Kidney (tissue), 22 donors: ENCODE measurements at places on chromosomes 2 and 18. TPM values are rescaled to one million over a fixed set of nuclear protein-coding genes. Genes with fewer than 3 reads are reported as not detected.

DNA sequence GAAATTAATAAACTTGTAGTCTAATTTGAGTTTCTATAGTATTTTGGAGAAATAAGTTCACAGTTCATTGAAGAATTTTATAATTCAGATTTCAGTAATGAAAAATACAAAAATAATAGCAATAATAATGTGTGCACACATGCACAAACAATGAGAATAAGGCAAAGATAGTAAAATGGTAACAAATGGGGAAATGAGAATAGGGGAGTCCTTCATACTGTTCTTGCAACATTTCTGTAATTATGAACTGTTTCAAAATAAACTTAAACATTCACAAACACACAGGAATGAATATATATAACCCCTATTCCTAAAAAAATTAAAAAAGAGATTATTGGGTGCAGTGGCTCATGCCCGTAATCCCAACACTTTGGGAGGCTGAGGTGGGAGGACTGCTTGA, 63.9 kb downstream of the SPRED2 start:
- no peak for DNase-seq

GRCh38 chr18:77069931-77070330, 62.7 kb downstream of the MBP start:
- no peak for DNase-seq

- DNase-seq = no peak
Measured at GRCh38 chr18:12895014-12895413, 11.0 kb upstream of the PTPN2 start.

DNA sequence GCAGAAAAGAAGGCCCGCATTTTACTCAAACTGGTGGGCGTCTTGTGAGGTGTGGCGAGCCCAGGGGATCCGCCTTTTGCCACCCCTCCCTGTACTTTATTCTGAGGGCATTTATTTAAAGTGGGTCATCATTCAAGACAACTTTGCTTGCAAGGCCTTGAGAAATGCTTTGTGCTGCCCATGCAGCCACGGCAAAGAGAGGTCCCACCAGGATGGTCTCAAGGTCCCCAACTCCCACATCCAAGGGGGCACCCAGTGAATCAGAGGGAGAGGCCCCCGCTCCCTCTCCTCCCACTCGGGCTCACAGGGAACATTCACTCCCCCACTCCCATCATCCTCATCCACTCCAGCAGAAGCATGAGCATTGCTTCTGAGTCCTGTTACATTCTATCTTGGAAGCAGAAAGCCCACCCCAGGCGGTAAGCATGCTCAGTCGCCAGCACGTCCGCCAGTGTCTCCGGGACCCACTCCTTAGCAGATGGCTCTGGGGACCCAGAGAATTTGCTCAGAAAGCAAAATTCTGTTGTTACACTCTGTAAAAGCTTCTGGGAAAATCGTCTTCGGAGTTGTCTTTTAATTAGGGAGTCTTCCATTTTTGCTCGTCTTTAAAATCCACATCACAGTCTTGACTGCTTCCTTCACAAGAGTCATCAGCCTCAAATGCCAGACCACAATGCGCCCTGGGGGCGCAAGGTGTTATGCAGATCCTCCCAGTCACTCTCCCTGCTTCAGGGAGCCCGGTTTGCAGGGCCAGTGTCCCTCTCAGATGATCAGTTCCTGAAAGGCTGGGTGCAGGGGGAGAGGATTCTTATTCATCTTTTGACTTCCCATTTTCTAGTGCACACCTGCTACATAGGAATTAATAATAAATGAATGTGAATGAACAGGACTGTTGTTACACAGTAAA, 99.4 kb upstream of the NCK2 start:
- DNase-seq = no peak

DNA sequence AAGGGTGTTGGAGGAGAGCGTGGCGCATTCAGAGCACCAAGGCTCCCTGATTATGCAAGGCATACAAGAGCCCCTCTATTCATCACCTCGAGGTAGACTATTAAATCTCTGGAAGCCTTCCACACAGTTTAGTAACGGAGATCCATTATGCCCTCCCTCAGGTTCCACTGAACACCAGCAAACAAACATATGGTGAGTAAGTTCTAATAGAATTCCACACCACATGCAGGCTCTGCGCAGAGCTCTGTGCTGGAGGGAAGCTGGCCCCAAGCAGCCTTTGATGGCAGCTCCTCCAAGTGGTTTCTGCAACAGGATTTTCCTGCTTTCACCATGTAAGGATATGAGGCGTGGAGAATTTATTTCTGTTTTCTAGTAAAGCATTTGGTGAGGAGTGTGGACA, 238.6 kb downstream of the C1D start:
- no peak for DNase-seq

DNA sequence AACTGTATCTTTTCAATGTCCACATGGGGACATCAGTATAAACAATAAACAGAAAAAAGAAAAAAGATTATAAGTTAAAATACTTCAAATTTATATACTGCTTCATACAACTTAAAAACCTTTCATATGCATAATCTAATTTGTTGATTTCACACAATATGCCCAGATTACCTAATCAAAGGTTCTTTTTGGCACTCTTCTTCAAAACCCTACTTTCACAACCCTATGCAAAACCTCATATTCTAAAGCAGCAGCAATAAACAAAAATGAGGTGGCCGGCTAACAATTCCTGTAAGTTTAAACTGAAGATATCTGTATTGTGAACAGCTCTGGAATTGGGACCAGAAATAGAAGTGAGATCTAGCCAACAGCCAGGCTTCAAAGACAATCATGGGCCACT, 28.6 kb downstream of the STK17B start:
- no peak for DNase-seq

DNA sequence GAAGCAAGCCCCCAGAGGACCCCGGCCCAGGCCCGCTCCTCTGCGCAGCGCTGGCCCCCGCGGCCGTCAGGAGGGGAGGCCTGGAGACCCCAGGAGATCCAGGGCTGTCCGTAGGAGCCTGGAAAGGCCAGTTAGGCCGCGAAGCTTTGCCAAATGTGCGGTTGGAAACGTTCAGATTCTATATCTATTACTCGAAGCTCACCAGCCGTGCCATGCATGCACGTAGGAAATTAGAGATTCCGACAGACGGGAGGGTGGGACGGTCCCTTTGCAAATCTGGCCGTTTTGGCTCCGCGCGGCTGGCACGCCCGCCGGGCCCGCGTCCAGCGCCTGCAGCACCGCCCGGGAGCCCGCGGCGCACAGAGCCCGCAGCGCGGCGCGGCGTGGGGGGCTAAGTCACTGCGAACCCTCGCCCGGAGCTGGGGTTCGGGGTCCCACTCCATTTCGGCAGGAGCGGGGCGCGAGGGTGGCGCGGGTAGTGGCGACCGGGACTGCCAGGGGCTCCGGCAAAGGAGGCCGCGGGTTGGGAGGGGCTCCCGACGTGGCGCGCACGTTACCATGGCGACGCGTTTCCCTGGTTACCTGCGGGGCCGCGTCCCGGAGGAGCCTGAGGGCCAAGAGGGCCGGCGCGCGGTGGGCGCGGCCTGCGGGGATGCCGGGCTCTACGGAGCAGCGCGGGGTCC, 488.6 kb upstream of the SMIM21 start:
- DNase-seq = peak; percentile 67

- DNase-seq = no peak
Measured at GRCh38 chr2:16207151-16207550, 266.8 kb downstream of the MYCN start.

DNA sequence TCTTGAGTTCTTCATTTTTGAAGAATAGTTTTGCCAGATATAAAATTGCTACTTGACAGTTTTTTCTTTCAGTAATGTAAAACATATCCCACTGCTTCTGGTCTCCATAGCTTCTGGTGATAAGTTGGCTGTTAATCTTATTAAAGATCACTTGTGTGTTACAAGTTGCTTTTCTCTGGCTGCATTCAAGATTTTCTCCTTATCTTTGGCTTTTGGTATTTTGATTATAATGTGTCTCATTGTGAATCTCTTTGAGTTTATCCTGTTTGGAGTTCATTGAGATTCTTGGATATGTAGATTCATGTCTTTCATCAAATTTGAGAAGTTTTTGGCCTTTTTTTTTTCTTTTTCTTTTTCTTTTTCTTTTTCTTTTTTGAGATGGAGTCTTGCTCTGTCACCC, 20.2 kb upstream of the ADNP2 start:
- no peak for DNase-seq

The SERPINB3 gene
- not detected for total RNA-seq

The SCYGR8 gene
- not detected for total RNA-seq

DNA sequence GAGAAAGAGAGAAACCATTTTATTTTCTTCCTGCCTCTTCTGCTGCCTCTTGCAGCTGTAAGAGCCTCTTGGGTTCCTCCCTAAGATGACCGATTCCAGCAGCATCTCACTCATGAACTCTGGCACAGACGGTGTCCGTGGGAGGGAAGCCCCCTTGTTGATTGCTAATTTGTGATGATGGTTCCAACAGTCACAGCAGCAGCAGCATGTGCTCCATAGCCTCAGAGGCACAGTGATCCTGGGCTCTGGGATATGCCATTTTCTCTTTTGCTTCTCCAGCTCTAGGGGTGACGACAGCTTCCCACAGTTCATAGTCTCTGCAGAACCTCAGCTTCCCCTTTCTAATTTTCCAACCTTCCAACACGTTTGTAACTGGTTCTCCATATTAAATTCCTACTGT, 324.2 kb upstream of the HS6ST1 start:
- DNase-seq = peak; percentile 30

The CGREF1 gene
- total RNA-seq = 3.7 TPM

DNA sequence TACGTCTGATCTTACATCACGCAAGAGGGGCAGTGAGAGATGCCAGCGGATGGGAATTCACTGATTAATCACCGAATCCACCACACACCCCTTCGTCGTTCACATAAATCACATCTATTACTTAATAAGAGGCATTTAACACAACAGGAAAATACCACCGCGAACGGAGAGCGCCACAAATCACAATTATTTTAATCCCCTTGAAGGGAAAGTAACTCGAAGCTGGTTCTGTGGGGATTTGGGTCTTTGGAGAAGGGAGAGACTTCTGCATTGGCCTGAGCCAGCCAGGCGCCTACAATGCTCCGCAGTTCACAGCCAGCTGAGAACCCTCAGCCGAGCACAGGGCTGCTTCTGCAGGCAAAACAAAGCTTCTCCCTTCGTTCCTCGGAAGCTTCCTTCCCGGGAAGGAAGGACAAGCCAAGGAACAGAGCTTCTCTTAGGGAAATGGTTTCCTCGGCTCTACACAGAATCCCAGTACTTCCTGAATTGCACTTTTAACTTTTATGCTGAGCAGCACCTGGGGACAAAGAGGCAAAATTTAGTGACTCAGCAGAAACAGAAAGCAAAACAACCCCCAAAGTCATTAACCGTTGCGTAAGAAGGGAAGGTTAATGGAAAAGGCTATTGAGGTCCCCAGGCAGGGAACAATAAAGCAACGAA, at the start of gene LRP1B:
Gene LRP1B, minus strand, starts transcription at position 7 of the 660 bp plus-strand sequence. CDS start 287 bp downstream, outside the sequence.
- no peak for DNase-seq

The KYNU gene
- 6.4 TPM for total RNA-seq

DNA sequence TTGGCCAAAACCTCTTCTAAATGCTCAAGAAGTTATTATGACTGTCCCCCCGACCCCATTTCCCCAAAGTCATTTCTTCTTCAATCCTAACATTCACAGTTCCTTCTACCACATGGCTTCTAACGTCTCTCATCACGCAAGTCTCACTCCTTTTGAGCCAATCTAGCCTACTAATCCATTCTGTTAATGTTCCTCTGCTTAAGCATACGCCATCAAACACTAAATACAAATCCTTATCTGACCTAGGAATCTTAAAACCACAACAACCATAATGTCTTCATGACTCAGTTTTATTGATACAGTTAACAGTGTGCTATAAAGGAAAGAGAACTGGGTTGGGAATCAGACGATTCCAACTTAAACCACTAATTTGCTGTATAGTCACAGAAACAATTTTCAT, 23.9 kb downstream of the HNRNPLL start:
- DNase-seq = no peak

- DNase-seq = no peak
Measured at GRCh38 chr2:88590998-88591613, 36.2 kb downstream of the EIF2AK3 start.

DNA sequence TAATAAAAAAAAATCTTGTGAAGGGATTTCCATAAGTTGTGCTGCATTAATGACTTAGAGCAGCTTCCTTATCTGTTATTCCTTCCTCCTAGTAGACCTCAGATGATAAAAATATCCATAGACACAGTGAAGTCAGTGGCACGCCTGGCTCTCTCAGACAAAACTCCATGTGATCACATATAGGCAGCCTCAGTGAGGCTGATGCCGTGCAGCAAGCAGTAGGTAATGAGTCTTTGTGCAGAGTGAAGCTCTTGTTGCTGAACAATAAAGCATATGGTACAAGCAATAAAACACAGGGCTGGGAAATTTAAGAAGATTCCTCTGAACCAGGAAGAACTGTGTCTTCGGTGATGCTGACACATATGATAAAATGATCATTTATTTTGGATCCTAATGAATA, 102.7 kb downstream of the CSRNP3 start:
- DNase-seq = no peak

DNA sequence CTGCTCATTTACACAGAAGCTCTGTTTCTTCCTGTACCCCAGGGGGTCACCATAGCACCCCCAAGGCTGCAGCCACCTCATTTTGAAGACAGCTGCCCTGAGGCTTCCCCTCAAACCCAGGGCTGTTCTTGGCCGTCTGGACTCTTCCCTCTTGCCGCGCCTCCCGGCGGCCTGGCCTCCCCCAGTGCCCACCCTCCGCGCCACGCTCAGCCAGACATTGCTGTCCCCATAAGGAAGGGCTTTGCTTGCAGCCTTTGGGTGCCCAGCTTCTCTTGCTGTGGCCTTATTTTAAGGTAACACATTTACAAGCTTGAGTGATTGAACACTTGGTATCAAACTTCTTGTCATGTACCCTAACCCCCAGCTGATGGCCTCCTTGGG, 79.0 kb downstream of the STPG4 start:
- DNase-seq = no peak

DNA sequence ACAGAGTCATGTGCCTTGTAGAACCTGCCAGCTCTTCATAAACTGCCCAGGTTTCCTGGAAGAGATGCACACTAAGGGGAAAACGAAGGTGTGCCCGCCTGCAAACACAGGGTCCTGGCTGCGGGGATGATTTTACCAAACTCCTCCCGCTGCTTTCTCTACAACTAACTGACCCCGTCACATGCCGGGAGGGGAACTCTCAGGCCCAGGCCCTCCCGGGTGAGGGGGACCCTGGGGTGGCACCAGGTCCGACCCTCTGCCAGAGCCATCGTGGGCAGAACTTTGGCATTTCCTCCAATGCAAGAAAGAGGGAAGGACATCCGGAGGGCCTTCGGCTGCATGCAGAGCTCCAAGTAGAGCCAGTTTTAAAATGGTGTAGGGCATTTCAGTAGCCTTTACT, 28.6 kb downstream of the CAPN13 start:
- no peak for DNase-seq

GRCh38 chr2:177597759-177598158, 205.2 kb downstream of the AGPS start:
- peak; percentile 46 for DNase-seq

GRCh38 chr2:15251753-15252152, 309.4 kb downstream of the NBAS start:
- DNase-seq = no peak
